ENCODE measurements at places on chromosomes 16 and 17.

DNA sequence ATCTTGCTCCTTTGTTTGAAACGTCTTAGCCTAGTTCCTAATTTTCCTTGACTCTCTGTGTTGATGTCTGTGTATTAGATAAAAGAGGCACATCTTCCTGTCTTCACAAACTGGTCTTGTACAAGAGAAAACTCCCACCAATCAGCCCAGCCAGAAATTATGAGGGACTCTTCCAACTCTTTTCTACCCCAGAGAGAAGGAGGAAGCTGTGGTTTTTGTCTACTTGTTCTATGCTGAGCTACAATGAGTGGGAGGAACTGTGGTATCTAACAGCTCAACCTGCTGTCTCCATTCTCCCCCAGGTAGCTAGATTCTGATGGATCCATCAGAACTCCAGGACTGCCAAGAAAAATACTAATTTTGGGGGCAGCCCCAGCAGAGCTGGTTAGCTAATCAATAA is 392.5 kb downstream of the HS3ST3B1 start:
- no peak for DNase-seq

DNA sequence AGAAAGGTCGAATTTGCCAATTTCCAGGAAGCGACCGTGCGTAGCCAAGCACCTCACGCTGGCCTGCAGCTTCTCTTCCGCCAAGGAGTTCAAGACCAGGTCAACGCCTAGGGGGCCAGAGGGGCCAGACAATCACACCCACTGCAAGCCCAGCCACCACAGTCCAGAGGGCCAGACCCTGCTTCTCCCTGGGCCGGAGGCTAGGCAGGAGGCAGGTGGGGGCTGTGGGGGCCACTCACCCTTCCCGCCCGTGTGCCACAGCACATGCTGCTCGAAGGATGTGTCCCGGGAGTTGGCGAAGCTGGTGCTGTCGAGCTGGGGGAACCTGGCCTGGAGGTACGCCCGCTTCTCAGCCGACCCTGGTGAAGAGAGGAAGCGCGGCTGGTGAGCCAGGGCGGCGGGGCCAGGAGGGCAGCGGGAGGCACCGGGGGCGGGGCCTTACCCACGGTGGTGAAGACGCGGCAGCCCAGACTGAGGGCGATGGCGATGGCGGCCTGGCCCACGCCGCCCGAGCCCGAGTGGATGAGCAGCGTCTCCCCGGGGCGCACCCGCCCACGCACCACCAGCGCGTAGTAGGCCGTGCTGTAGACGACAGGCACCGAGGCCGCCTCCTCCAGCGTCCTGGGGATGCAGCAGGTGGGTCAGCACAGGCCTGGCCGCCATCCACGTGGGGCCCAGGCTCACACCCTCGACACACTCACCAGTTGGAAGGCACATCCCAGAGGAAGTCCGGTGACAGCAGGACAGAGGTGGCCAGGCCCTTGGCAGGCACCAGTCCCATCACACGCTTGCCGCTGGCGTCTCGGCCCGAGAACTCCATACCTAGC is 14.3 kb downstream of the FASN start:
- DNase-seq: no peak

- DNase-seq: no peak
These were observed 831.4 kb downstream of the CDH11 start for GRCh38 chr16:64290461-64290860.

DNA sequence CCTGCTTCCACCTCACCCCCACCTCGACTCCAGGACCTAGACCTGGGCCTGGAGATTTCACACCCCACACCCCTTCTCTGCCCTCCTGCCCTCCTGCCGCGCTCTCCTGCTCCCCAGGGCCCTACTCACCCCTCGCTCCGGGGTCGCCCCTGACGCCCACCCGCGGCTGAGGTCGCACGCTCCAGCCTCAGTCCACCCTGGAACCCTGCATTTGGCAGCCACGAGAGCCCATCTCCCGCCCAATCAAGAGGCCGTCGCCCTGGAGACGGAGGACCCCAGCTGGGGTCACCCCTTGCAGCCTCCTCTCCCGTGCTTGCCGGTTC is 16.1 kb downstream of the TLE7 start:
- no peak for DNase-seq

GRCh38 chr17:14299280-14300141 is 1.4 kb upstream of the HS3ST3B1 start:
- DNase-seq: no peak

- no peak for DNase-seq
These were observed 9.2 kb downstream of the SEZ6 start for GRCh38 chr17:28996554-28997096.

DNA sequence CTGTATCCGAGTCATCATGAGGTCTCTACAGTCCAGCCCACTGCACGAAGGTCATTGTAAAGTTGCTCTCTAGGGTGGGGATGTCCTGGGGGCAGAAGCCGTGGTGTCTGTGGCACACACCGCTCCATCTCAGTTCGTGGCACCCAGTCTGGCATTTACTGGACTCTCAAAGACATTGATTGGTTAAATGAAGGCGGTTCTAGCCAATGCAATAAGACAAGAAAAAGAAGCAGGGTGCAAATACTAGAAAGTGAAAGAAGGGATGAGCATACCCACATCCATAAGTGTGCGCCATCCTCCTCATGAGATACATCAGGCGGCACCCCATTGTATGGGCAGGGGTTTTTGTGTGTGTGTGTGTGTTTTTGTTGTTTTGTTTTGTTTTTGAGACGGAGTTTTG is 10.7 kb upstream of the ATP2A3 start:
- DNase-seq: no peak

- no peak for DNase-seq
These were observed 40.2 kb downstream of the MAF start for GRCh38 chr16:79560318-79560717.

DNA sequence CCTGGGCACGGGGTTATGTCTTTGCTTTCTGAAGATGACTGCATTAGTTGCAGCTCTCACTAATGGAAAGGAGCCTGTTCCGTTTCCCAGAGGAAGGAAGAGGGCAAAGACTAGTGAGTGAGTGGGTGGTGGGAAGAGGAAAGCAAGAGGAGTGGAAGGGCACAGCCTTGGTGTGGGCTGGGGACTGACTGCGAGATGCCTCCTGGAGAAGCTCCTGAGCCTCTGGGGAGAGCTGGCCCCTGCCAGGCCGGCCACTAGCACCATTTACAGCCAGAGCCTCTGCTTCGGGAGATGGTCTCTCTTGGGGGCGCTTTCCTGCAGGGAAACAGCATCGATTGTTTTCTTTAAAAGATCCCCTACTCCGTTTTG is 825 bp upstream of the RHBDL3 start:
- DNase-seq: no peak

DNA sequence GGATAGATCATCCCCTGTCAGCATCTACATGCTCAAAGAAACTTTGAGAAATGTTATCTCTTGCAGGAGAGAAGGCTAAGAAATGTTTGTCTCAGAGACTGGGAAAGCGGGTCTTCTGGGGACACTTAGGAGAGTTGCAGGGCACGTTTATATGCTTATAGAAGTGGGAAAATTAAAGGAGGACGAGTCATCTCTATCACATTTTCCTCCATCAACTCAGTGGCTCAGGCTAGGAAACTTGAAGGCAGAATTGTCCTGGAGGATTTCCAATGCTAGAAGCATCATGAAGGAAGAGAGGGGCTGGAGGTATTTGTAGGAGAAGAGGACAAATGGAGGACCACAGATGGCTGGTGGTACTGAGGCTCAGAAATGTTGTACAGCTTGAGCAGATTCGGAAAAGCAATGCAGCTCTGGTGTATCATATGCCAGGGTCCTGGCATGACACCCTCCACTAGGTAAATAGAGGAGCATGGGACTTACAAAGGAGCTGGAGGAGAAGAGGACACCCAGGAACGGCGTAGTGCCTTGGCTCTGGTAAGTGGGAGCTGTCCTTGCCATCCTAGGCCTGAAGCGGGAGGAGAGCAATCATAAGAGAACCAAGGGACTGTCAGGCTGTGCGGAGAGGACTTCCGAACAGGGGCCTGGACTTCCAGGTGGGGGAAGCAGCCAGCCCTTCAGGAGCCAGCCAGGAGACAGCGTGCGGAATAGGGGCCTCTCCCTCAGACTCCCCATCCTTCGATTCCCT is 4.5 kb upstream of the HS3ST3B1 start:
- no peak for DNase-seq

DNA sequence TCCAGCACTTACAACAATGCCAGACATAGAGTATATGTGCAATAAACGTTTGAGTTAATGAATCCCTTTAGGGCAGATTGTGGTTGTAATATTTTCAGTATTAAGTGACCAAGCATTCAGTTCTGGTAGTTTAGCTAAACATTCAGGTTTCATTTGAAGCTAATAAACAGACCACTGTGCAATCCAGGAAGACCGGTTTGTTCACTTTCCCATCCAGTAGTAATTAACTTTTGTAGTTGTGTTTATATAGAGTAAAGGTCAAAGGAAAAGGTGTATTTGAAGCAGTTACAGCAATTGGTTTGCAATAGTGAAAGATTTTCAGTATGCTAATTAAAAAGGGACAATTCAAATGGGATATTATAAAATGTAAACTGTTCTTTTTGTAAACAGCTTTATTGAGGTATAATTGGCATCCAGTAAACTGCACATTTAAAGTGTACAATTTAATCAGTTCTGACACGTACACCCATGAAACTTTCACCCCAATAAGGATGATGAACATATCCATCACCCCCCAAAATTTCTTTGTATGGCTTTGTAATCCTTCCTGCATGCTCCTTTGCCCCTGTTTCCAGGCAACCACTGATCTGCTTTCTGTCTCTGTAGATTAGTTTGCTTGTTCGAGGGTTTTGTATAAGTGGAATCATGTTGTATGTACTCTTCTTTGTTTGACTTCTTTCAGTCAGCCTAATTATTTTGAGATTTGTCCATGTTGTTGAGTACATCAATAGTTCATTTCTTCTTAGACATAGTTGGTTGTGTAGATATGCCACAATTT is 26.3 kb downstream of the MRTFB start:
- peak; percentile 87 for DNase-seq

- no peak for DNase-seq
These were observed 14.0 kb downstream of the CA5A start for GRCh38 chr16:87922250-87922871.

DNA sequence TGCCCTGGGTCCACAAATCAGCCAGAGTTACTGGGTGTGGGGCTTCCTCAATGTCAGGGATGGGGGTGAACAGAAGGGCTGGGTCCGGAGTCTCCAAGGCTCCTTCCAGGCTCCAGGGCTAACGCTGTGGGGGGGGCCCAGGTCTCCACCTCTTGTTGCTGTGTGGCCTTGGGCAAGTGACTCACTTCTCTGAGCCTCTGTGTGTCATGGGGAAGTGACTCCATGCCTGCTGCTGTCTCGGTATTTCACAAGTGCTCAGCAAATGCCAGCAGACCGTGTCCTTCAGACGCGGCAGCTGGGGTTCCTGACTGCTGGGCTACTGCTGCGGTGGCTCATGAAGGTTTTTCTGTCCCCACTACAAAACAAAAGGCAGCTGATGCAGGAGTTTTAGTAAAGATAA is 26.6 kb downstream of the JPH3 start:
- no peak for DNase-seq

GRCh38 chr17:70622368-70623260 is 453.3 kb downstream of the KCNJ2 start:
- DNase-seq: peak; percentile 72

DNA sequence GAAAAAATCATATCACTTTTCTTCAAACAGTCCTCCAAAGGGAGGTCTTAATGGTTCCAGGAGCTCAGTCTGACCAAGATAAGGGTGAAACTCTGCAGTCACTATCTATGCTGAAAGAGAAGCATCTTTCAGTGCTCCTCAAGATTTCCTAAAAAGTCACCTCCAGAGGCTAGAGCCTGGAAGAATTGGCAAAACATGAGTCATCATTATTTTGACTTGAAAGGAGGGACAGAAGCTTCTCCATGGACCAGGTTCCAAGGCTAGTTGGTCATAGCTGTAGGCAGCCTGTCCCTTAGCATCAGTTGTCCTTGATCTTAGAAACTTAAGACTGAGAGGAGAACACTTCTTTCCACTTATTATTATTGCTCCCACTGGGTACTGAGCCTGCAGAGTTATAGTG is 219.0 kb upstream of the ASIC2 start:
- no peak for DNase-seq

GRCh38 chr17:60036796-60037677 is 41.7 kb downstream of the HEATR6 start:
- DNase-seq: peak; percentile 83

DNA sequence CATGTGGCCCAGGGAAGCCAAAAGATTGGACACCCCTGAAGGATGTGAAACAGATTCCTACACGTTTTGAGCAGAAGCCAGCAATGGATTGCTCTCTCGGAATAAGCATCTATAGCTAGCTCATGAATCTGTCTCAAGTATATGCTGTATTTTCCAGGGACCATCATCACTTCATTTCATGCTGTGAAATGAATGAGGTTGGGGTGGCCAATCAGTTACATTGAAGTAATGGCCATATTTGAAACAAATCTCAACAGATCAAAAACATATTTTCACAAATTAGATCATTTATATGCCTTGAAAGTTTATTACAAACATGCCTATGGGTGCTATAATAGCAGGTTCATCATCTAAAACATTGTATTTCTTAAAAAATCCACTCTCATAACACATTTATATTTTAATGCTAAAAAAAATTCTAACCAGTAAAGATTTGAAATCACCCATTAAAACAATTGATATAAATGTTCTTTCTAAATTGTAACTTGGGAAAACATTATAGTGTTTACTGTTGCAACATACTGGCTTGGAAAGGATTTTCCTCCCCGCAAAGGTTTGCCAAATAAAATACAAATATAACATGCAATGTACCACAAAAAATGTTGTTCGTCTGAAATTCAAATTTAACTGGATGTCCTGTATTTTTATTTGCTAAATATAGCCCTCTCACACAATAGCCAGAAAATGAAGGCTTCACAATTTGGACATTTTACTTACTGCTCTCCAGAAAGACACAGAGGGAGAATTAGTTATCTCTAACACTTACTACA is 743.6 kb downstream of the KCNJ2 start:
- no peak for DNase-seq

GRCh38 chr17:17300624-17301568 is 2.3 kb upstream of the NT5M start:
- DNase-seq: no peak

DNA sequence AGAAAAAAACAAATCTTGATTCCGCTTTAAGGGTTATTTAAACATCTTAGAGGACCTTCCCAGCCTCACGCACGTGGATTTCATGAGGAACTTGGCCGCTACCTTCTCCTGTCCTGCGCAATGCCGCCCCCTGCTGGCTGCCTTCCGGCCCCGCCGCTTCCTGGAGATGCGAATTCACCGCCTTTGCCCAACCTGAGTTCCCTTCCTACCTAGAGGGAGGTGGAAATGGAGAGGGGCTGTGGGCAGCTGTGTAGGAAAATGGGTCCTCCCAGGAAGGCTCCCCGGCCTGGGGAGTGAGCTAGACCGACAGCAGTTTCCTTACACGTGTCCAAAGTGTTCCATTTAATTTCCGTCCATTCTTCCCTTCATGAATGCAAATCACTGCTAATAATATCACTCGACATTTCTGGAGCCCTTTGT is 1.0 kb upstream of the ABCC12 start:
- peak; percentile 56 for DNase-seq

DNA sequence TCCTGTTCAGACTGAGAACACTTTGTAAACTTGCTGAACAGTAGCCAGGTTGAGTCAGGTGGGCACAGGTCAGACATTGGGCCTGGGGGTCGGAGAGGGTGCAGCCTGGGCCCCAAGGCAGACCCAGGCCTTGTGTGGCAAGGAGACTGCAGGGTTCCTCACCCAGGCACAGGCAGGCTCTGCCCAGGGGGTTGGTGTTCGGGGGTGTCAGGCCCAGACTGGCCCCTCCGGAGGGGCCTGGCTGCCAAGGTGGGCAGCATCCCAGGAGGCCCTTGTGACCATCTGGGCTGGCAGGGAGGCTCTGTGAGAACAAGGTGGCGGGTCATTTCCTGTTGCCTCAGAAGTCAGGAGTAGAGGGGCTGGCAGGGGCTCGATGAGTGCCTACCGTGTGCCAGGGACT is 585 bp upstream of the MYO15A start:
- no peak for DNase-seq

Data from NCI-H2081 (cell line).